Germinal center (tissue), 1 donor: ENCODE measurements at places on chromosomes 7 and 10.

DNA sequence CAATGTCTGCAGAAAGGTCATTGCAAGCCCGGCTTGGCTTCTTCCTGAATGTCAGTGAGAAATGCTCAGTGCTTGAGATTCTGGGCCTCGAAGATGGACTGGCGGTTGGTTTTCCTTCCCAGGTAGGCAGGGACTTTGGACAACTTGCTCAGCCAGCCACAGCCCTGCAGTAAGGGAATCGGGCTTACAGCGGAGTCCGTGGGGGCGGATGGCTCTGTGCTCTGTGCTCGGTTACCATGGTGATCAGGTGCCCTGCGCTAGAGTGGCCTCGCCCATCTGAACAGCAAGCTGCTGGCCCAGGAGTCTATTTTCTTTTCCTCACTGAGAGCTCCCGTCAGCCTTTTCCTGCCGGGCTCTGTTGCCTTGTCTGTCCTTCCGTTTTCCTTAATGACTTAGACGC lies 77.8 kb upstream of the SH2B2 start:
- no peak for DNase-seq

DNA sequence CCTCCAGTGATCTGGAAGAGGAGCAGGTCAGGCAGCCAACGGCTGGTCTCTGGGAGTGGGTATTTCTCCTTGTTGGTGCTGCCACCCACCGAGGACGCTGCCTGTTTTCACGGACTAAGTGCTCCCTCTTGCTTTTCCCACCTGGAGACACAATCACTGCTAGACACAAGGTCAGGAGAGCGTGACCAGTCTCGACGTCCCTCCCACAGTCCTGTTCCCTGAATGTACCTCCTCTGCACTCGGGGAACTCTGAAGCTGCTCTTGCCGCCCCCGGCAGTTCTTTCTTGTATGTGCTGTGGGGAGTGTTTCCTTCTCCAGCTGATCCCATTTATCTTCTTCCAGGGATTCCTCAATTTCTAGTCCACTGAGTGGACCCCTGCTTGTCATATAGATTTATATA lies 89.4 kb downstream of the CYTH3 start:
- DNase-seq, result no peak

- DNase-seq, result no peak
Measured at GRCh38 chr7:36300696-36301350, 88.8 kb upstream of the ANLN start.

DNA sequence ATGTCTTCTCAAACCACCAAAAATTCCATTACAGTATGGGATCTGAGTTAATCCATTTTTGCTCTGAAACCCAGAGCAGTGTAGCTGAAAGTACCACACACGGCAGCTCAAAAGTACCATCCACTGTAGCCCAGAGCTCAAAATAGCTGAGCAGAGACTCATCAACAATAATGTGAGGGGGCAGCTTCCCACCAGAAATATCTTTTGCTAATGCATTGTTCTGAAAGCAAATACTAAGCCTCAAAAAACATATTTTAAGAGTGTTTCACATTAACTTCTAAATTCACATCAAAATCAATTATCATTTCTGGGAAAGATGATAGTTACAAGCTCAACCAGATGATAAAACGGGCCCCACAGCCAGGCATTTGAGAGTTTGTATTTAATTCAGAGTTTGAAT lies 73.7 kb downstream of the ABLIM1 start:
- no peak for DNase-seq

GRCh38 chr7:147980826-147981813 lies 609.4 kb upstream of the C7orf33 start:
- no peak for DNase-seq

- no peak for DNase-seq
Measured at GRCh38 chr7:93015779-93016481, 101.8 kb downstream of the SAMD9 start.

DNA sequence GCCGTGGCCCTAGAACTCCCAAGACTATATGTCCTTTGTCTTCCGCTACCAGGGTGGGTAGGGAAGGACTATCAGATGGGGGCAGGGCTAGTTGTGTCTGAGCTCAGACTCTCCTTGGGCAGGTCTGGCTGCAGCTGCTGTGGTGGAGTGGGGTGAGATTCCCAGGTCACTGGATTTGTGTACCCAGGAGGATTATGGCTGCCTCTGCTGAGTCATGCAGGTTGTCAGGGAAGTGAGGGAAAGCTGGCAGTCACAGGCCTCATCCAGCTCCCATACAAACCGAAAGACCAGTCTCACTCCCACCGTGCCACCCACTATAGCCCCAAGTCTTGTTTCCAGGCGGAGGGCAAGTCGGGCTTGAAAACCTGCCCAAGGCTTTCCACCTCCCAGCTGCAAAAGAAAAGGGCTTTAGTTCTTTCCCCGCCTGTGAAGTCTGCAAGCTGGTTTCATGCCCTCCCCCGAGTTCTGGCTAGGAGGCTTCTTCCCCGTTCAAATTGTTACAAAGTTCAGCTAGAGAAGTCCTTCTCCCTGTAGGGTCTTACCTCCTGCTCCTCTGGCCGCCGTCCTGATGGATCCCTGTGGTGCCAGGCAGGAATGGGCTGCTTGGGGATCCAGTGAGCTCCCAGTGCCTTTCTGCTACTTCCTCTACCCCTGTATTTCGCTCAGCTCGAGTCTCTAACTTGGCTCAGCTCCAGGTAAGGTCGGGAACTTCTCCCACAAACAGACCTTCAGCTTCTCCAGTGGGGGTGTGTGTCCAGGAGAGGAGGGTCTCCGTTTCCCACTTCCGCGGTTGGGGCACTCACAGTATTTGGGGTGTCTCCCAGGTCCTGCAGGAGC lies 106.8 kb upstream of the FGL2 start:
- no peak for DNase-seq
